Tracheal epithelial cell (primary cell): ENCODE measurements at places on chromosomes 2 and 18. TPM values are rescaled to one million over a fixed set of nuclear protein-coding genes. Genes with fewer than 3 reads are reported as not detected.

GPR17 gene
- total RNA-seq = not detected in 2 replicates

CXCR1 gene
- not detected in 2 replicates for total RNA-seq

L3MBTL4 gene
- 0.21 and 1.9 TPM in 2 replicates for total RNA-seq

CYP27A1 gene
- 1.3 and 3.9 TPM in 2 replicates for total RNA-seq

MARCO gene
- not detected in 2 replicates for total RNA-seq

RGPD3 gene
- total RNA-seq = 0.21 and 0.24 TPM in 2 replicates

KLHL41 gene
- total RNA-seq = 0.24 TPM in 1 of 2 replicates, not detected in the other

COL4A4 gene
- total RNA-seq = under 0.01 and 1.9 TPM in 2 replicates

TCF23 gene
- total RNA-seq = not detected in 2 replicates

SDC1 gene
- 788 and 1,471 TPM in 2 replicates for total RNA-seq

SERPINB4 gene
- total RNA-seq = 8.1 and 10.8 TPM in 2 replicates

SIX3 gene
- not detected in 2 replicates for total RNA-seq

FAM110C gene
- total RNA-seq = 12.6 and 21.4 TPM in 2 replicates

IL1R2 gene
- total RNA-seq = 8.9 TPM in 1 of 2 replicates, not detected in the other

VIL1 gene
- not detected in 2 replicates for total RNA-seq

DRC1 gene
- 0.21 and 0.24 TPM in 2 replicates for total RNA-seq

GALNT5 gene
- 27.0 and 30.7 TPM in 2 replicates for total RNA-seq

SYT4 gene
- not detected in 2 replicates for total RNA-seq

RUFY4 gene
- under 0.01 TPM in 1 of 2 replicates, not detected in the other for total RNA-seq

CRYGC gene
- not detected in 2 replicates for total RNA-seq
